ENCODE measurements at places on chromosomes 1 and 21. TPM values are rescaled to one million over a fixed set of nuclear protein-coding genes. Genes with fewer than 3 reads are reported as not detected.
A peak's percentile ranks its signal among the peaks of the same experiment; 100 is the strongest.

DNA sequence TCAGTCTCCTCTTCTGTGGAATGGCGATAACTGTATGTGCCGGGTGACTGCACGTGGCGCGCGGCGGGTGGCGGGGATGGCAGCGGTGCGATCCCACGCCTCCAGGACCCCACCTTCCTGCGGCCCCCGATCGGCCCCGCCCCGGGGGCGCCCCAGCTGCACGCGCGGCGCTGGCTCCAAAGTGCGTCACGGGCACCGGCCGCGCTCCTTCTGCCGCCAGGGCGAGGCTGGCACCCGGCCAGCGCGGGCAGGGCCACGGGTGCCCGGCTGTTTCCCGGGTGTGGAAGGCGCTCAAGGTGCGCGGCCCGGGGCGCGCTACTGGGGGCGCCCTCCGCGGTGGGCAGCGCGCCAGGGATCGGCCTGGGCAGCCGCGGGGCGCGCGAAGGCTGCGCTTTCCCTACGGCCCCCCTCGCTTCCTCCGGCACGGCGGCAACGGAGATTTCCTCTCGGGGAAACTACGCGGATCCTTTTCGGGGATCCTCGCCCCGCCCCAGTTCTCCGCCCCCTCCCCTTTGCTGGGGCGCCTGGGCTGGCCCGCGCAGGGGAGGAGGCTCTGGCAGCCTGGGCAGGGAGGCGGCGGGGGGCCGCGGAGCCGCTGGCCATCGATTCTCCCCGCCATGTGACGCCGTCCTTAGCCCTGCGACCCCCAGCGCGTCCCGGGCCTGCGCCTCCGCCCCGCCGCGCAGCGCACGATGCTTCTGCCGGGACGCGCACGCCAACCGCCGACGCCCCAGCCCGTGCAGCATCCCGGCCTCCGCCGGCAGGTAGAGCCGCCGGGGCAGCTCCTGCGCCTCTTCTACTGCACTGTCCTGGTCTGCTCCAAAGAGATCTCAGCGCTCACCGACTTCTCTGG lies at the start of gene EVA1C:
EVA1C (plus strand) TSS at position 545 of the 853 bp plus-strand sequence; CDS start at position 693, 148 bp downstream.
- peak; percentile 83 for DNase-seq

DNA sequence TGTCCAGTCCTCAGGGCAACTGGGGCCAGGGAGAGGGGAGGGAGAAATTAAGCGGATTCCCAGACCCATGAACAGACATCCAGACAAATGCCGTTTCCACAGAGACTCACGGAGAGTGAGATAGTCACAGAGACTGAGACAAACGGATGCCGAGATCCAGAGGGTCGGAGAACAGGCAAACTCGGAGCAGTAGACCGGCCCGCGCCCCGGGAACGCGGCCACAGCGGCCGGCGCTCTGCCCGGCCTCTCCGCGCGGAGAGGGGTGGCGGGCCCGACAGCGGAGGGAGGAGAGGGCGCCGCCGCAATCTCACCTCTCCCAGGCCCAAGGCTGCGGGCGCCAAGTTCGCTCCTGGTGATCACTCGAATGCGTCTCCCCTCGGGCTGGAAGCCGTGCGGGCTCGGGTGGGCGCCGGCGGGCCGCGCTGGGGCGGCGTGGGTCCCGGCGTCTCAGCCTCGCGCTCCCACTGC lies 831 bp upstream of the FOXD2 start:
- DNase-seq, result peak; percentile 82

GRCh38 chr1:82141390-82141789 lies 340.7 kb downstream of the ADGRL2 start:
- peak; percentile 7 for DNase-seq

- DNase-seq, result peak; percentile 90
Measured at GRCh38 chr1:245153081-245153551, 1.7 kb upstream of the KIF26B start.

The SLC2A5 gene
- not detected for total RNA-seq

Measured in H7 (cell line).